ENCODE measurements at places on chromosomes 13 and 19. TPM values are rescaled to one million over a fixed set of nuclear protein-coding genes. Genes with fewer than 3 reads are reported as not detected.

DNA sequence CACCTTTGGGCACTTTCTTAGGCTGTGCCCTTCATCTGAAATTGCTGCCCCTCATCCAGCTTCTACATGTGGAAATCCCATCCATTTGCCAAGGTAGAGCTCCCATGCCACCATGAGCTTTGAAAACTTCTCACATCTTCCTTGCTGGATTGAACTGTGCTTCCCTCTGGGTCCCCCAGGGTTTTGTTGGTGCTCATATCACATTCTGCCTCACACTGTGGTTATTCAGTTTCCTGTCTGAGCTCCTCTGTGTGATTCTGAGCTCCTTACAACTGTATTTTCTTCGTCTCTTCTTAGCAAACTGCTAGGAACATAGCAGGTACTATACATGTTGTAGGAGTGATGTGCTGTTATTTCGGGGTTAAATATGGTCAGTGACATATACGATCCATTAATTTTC is 74.9 kb upstream of the KL start:
- no peak for DNase-seq

- peak; percentile 40 for DNase-seq
Measured at GRCh38 chr19:54526972-54527371, 24.3 kb downstream of the LAIR2 start.

- DNase-seq = no peak
Measured at GRCh38 chr13:89502286-89502685, 1831.1 kb downstream of the SLITRK5 start.

GRCh38 chr13:110911880-110912279 is 3.0 kb downstream of the ANKRD10 start:
- DNase-seq = peak; percentile 56

GRCh38 chr13:29577136-29578051 is 18.1 kb downstream of the SLC7A1 start:
- no peak for DNase-seq

- DNase-seq = no peak
Measured at GRCh38 chr13:30648522-30649012, 30.8 kb downstream of the USPL1 start.

DNA sequence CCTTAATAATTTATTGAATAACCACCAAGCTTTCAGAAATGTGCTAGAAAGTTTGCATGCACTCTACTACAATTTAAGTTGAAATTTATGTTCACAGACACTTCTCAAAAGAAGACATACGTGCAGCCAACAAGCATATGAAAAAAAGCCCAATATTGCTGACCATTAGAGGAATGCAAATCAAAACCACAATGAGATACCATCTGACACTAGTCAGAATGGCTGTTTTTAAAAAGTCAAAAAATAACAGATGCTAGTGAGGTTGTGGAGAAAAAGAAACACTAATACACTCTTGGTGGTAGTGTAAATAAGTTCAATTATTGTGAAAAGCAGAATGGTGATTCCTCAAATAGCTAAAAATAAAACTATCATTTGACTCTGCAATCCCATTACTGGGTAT is 308.8 kb upstream of the PCDH9 start:
- no peak for DNase-seq

DNA sequence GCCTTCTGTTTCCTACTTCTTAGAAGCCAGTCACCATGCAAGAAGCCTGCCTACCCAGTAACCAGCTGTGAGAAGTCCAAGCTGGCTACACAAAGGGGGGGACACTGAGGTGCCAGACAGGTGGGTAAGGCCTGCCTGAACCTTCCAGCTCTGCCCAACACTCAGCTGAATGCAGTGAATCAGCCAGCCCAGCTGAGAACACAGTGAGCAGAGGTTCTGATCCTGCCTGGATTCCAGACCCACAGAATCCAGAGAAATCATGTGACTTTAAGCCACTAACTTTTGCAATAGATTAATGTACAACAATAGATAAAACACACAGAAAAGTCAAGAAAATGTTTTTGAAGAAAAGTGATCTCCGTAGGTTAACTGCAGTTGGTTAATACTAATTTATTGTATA is 151.7 kb downstream of the EFNB2 start:
- no peak for DNase-seq

GRCh38 chr13:101752432-101752831 is 300.0 kb downstream of the ITGBL1 start:
- DNase-seq = no peak

GRCh38 chr13:20994441-20994821 is 67.0 kb downstream of the LATS2 start:
- DNase-seq = no peak

- DNase-seq = no peak
Measured at GRCh38 chr19:41552558-41552957, 23.4 kb upstream of the CEACAM21 start.

DNA sequence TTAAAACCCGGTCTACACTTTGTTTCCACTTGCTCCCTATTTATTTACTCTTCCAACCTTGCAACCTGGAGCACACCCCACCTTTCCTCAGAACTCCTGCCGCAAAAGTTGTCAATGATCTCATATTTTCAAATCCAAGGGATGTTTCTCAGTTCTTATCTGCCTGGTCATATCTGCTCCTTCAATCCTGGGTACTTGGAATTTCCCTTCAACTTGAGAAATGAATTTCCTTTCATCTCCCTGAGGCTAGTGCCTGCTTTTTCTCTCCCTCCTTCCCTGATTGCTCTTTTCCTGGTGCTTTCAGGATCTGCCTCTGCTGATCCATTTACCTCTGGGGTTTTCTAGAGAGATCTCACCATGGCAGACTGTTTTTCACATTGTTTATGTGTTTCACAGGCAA is 154.8 kb upstream of the IRS2 start:
- peak; percentile 21 for DNase-seq

- DNase-seq = no peak
Measured at GRCh38 chr13:64054321-64054720, 2638.7 kb upstream of the PCDH20 start.

GRCh38 chr19:48353677-48354076 is 10.1 kb downstream of the TMEM143 start:
- no peak for DNase-seq

- DNase-seq = no peak
Measured at GRCh38 chr19:3389876-3390371, 23.5 kb downstream of the NFIC start.

DNA sequence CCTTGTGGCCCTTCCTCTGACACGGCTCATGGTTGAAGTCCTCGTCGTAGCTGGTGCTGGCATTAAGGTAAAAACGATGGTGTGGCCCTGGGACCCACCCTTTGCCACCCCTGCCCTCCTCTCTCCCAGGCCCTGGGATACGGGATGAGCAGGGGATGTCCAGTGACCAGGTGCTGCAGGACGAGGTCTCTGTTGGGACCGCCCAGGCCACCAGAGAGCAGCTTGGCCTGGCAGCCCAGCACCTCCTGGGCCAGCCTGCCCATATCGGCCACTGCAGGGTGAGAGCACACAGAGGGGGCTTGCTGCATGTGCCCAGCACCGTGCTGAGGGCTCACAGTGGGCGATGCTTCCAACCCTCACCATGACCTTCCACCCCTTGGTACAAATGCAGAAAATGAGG is 6.4 kb downstream of the ACTMAP start:
- no peak for DNase-seq

DNA sequence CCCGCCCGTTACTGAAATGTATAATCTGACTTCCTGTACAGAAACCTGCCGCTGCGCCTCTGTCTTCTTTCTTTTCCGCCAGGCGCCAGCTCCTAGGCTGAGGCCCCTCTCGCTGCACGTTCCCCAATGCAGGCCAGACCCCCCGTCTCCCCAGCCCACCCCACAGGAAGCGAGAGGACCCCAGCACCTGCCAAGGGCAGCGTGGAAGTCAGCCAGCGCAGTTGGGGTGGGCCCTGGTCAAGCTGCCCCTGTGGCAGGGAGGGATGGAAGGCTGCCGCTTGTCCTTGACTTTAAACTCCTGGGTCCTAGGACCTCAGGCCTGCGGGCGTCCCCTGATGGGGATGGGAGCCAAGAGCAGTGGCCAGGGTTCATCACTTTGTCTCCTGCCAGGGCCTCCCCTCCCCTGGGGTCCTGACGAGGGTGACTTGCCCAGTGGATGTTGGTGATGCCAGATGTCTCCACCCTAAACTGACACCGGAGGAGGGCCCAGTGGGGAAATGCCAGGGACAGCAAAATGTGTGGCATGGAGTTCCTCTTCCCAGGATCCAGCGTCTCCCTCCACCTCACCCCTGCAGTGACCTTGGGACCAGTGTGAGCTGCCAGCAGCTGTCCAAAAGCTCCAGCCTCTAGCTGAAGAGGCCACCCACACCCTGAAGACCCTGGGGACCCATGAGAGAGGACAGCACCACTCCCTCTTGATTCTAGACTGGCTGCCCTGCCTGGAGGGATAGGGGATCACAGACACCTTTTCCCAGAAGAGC is 8.5 kb upstream of the MARCHF2 start:
- no peak for DNase-seq

- no peak for DNase-seq
Measured at GRCh38 chr19:38949580-38950367, 19.0 kb downstream of the MRPS12 start.

DNA sequence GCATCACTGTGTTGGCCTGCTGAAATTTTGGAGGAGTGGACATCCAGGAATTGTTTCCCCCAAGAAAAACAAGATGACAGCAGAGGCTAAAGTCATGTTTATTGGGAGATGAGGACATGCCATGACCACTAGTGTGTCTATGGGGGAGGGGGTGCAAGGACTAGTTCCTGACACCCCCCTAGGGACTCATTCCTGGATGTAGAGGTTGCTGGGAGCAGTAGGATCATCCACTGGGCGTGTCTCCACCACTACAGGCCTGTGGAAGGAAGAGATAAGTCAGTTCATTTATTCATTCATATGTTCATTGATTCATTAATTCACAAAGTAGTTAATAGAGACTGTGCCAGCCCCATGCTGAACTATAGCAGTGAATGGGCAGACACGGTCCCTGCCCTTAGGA is 30.2 kb downstream of the MAP4K1 start:
- no peak for DNase-seq

DNA sequence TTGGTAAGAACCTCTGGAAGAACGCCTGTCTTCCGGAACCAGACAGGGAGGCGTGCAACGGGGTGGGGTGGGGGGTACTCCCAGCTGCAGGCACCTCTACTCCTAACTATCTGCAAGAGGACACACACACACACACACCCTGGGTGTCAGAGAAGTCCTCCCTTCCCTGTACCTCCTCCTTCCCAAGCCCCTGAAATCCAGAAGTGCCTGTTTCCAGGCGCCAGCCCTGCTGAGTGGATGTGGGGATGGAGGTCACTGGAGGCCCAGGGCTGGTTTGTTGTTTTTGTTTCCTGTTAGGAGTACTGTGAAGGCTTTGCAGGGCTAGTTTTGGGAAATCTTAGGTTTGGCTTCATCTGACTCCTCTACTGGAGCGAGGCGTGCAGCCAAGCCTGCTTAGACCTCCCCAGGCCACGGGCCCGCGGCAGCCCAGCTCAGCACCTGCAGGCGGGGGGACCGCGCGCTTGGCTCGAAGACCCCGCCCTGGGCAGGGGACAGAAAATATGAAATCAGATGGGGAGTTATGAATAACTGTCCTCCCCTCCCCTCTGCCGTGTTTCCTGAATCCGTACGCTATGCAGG is 36.4 kb downstream of the SOX1 start:
- DNase-seq = no peak

DNA sequence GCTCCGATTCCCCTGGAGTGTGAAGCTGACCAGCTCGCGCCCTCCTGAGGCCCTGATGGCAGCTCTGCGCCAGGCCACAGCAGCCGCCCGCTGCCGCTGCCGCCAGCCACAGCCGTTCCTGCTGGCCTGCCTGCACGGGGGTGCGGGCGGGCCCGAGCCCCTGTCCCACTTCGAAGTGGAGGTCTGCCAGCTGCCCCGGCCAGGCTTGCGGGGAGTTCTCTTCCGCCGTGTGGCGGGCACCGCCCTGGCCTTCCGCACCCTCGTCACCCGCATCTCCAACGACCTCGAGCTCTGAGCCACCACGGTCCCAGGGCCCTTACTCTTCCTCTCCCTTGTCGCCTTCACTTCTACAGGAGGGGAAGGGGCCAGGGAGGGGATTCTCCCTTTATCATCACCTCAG is 20.3 kb downstream of the CKM start:
- DNase-seq = no peak

DNA sequence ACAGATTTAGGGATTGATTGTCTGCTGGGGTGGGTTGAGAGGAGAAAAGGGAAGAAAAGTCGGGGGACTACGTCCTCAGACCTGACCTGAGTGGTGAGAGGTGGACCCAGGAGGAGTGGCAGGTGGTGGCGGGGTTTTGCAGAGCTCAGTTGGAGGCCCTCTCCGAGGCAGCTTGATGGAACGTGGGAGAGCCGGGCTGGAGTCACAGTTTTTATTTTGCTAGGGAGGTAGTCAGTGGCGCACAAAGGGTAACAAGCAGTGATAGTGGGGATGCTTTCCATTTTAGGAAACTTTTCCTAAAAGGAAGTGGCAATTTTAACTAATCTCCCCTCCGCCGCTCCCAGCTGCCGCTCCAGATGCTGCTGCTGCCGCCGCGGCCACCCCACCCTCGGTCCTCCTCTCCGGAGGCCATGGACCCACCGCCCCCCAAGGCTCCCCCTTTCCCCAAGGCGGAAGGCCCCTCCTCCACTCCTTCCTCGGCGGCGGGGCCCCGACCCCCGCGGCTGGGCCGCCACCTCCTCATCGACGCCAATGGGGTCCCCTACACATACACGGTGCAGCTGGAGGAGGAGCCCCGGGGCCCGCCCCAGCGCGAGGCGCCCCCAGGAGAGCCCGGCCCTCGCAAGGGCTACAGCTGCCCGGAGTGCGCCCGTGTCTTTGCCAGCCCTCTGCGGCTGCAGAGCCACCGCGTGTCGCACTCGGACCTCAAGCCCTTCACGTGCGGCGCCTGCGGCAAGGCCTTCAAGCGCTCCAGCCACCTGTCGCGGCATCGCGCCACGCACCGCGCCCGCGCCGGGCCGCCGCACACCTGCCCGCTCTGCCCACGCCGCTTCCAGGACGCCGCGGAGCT is 1.1 kb upstream of the ZNF581 start:
- DNase-seq = no peak

DNA sequence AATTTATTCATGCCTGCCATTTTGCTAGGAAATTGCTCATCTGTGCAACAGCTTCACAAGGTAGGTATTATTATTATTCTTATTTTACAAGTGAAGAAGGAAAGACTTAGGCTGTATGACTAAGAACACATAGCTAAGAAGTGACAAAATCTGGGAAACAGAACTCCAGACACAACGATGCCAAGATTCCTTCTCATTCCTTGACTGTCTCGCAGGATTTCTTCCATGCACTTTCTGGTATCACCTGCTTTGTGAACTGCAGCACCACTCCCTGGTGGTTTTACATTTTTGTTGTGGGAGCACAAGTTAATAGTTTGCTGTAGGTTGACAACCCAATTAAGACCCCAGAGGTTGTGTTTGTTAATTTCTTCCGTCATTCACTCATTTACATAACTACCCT is 188.5 kb downstream of the LACC1 start:
- DNase-seq = peak; percentile 43

OR7A5 gene
- not detected for total RNA-seq

ZNF625 gene
- total RNA-seq = 14.5 TPM

ZNF98 gene
- total RNA-seq = not detected

PDE4C gene
- total RNA-seq = not detected

AMER2 gene
- total RNA-seq = not detected

ASF1B gene
- 78.9 TPM for total RNA-seq

GNG7 gene
- total RNA-seq = 1.1 TPM

DENND1C gene
- total RNA-seq = 0.17 TPM

NLRP11 gene
- 4.9 TPM for total RNA-seq

CRX gene
- total RNA-seq = not detected

IGFL3 gene
- total RNA-seq = 0.53 TPM

ZNF285 gene
- total RNA-seq = not detected

Measured in A172 (cell line).